PC-9 (cell line): ENCODE measurements at places on chromosomes 2 and 18.

GRCh38 chr18:39990540-39990939 is 1964.5 kb upstream of the PIK3C3 start:
- DNase-seq, result no peak
- H3K4me1 ChIP-seq, result no peaks in the 10 kb centered on the region; the same call in 1 of the 2 replicates
- no peak overlapping the region for H3K4me3 ChIP-seq
- no peak overlapping the region for H3K27ac ChIP-seq
- no peaks in the 10 kb centered on the region for H3K36me3 ChIP-seq

- peak; percentile 87 for DNase-seq
- H3K27ac ChIP-seq, result peak overlapping the region; percentile 58
- H3K4me1 ChIP-seq, result peaks cover 30% of the 10 kb centered on the region
- peaks cover 5% of the 10 kb centered on the region; the same call in 1 of the 2 replicates for H3K27me3 ChIP-seq
- H3K36me3 ChIP-seq, result no peaks in the 10 kb centered on the region
- peak overlapping the region; percentile 22; the same call in 1 of the 2 replicates for H3K4me3 ChIP-seq
Measured at GRCh38 chr2:173571021-173571821, 216.5 kb downstream of the CDCA7 start.

GRCh38 chr2:181320638-181321037 is 136.5 kb upstream of the ITGA4 start:
- H3K27me3 ChIP-seq, result no peaks in the 10 kb centered on the region
- no peak overlapping the region for H3K4me3 ChIP-seq

DNA sequence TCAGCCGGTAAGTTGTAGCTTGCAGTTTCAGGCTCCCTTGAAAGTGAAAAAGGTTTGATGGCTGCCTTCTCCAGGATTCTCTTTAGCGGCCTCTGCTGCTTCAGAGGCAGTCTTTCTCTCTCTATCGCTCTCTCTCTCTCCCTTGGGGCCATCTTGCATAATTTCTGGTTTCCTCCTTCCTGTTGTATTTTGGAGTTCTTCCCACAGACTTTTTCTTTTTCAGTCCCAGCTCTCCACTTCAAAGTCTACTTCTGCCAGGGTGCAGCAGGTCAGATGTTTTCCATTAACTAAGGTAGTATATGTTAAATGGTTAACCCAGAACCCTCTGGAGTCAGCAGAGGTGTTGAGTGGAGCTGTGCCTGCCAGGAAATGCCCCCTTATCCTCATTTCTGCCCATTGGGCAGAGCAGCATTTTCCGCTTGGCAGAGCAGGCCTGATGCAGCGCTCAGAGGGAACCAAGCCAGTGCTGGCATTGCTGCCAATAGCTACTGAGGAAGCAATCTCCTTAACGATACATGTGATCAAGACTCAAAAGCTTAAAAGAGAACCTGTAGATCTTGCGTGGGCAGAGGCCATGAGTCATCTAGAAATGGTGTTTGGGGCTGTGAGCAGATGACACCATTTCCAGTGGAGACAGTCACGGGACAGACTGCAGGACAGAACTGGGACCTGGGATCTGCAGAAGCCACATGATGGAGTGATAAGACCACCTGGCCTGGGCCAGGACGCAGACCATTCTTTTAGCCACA is 20.8 kb downstream of the DBI start:
- H3K4me1 ChIP-seq, result peaks cover 37% of the 10 kb centered on the region
- H3K27ac ChIP-seq, result no peak overlapping the region
- H3K4me3 ChIP-seq, result no peak overlapping the region
- DNase-seq, result peak; percentile 10

GRCh38 chr18:7789856-7790552 is 222.9 kb downstream of the PTPRM start:
- H3K36me3 ChIP-seq, result no peaks in the 10 kb centered on the region
- H3K4me3 ChIP-seq, result no peak overlapping the region
- no peaks in the 10 kb centered on the region for H3K4me1 ChIP-seq
- peak; percentile 25 for DNase-seq
- H3K27ac ChIP-seq, result no peak overlapping the region

DNA sequence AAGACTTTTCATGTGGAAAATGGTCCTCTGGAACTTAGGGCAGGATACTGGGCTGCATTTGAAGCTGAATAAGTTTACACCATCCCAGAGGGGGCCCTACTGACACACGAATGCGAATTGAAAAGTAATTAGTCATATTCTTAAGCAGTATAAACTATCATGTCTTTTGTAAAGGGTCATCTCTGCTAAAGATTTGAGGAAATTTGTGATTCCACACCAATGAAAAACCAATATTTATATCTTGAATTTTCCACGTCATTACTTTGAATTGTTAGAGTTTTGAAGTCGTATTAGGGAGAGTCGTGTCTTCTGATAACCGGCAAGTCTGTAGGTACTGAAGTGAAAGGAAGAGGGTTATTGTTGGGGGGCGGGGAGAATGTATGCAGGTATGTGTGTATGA is 4.1 kb upstream of the OTX1 start:
- no peak overlapping the region for H3K27ac ChIP-seq
- no peak for DNase-seq
- H3K36me3 ChIP-seq, result no peaks in the 10 kb centered on the region
- no peak overlapping the region for H3K4me3 ChIP-seq

GRCh38 chr2:202639231-202639630 is 4.5 kb downstream of the FAM117B start:
- no peaks in the 10 kb centered on the region for H3K27me3 ChIP-seq
- no peaks in the 10 kb centered on the region for H3K36me3 ChIP-seq
- H3K4me1 ChIP-seq, result peaks cover 7% of the 10 kb centered on the region; the same call in 1 of the 2 replicates
- DNase-seq, result no peak
- no peak overlapping the region for H3K4me3 ChIP-seq

DNA sequence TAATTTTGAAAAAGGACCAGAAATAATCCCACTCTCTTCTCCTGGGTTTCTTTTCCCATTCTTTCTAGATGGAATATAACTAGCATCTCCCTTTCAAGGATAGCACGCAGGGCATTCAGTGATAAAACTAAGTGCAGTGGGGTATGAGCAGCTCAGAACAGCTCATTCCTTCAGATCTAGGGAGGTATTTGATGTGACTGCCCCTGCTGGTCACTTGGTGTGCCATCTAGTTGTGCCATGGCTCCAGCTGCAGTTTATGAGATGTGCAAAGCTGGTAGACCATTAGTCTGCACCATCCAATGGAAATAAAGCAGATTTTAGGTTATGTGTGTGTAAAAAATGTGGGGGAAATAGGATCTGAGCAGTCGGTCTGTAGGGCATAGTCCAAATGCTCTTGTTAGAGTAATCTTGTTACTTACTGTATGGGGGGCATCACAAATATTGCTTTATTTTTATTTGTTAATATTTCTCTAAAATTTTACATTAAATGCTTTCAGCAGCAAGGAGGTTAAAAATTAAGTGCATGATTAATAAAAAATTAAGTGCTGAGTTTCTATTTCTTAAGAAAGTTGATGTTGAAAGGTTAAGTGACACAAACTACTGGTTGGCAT is 38.9 kb downstream of the CTAGE1 start:
- no peaks in the 10 kb centered on the region for H3K36me3 ChIP-seq
- no peak overlapping the region for H3K27ac ChIP-seq
- DNase-seq, result no peak
- no peak overlapping the region for H3K4me3 ChIP-seq
- no peaks in the 10 kb centered on the region for H3K4me1 ChIP-seq

- no peaks in the 10 kb centered on the region for H3K36me3 ChIP-seq
- H3K4me3 ChIP-seq, result no peak overlapping the region
- no peak overlapping the region for H3K27ac ChIP-seq
- DNase-seq, result no peak
- H3K27me3 ChIP-seq, result no peaks in the 10 kb centered on the region
Measured at GRCh38 chr2:172082105-172082943, 3.0 kb upstream of the DLX1 start.

DNA sequence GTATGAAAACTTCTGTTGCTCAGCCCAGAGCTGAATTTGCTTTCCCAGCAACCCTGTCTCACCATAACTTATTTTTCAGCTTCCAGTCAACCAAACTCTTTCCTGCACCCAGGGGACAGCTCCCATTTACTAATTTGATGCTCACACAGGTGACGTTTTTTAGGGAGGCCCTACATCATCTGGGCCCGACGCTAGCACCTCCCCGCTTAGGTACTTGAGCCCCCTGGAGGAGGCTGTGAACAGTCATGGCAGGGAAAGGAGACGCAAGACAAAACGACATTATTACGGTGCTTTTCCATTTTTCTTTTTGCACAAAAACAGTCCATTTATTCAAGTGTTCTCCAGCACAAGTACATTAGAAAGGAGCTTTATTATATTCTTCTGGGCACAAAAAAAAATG is 59.2 kb upstream of the POMC start:
- DNase-seq, result no peak
- H3K27ac ChIP-seq, result no peak overlapping the region
- no peaks in the 10 kb centered on the region for H3K27me3 ChIP-seq
- no peak overlapping the region for H3K4me3 ChIP-seq
- H3K4me1 ChIP-seq, result 0 out of 2 replicates have a peak, but pooled peaks cover 6% of the 10 kb centered on the region

- no peak overlapping the region; the same call in 1 of the 2 replicates for H3K27ac ChIP-seq
- H3K36me3 ChIP-seq, result no peaks in the 10 kb centered on the region
- no peaks in the 10 kb centered on the region for H3K27me3 ChIP-seq
- DNase-seq, result no peak
- H3K4me1 ChIP-seq, result peaks cover 34% of the 10 kb centered on the region
- no peak overlapping the region for H3K4me3 ChIP-seq
Measured at GRCh38 chr2:71048096-71048495, 20.4 kb upstream of the NAGK start.

- DNase-seq, result peak; percentile 8
- H3K4me3 ChIP-seq, result 0 out of 2 replicates have a peak overlapping the region, but pooled peaks have one; percentile 13
- H3K4me1 ChIP-seq, result peaks cover 68% of the 10 kb centered on the region
- no peaks in the 10 kb centered on the region for H3K27me3 ChIP-seq
- peak overlapping the region; percentile 66 for H3K27ac ChIP-seq
- peaks cover 53% of the 10 kb centered on the region for H3K36me3 ChIP-seq
Measured at GRCh38 chr2:174120346-174120745, 128.0 kb downstream of the OLA1 start.

DNA sequence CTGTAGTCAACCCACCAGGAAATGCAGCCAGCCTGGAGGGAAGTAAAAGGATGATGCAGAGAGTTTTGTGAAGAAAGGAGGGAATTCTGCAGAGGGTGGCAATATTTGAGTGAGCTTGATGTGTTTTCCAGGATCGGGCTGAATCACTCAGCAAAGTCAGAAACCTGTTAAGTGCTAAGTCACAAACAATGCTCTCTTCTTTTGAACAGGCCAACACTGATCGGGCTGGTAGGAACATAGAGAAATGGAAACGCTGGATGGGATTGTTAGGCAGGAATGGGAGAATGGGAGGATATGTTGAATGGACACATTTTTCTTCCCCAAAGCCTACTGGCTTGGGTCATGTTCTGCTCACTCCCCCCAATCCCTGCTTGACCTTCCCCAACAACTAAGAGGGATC is 36.6 kb downstream of the KCNS3 start:
- H3K27ac ChIP-seq, result no peak overlapping the region
- H3K36me3 ChIP-seq, result no peaks in the 10 kb centered on the region
- no peak overlapping the region for H3K4me3 ChIP-seq
- no peaks in the 10 kb centered on the region for H3K27me3 ChIP-seq
- peaks cover 9% of the 10 kb centered on the region; the same call in 1 of the 2 replicates for H3K4me1 ChIP-seq

DNA sequence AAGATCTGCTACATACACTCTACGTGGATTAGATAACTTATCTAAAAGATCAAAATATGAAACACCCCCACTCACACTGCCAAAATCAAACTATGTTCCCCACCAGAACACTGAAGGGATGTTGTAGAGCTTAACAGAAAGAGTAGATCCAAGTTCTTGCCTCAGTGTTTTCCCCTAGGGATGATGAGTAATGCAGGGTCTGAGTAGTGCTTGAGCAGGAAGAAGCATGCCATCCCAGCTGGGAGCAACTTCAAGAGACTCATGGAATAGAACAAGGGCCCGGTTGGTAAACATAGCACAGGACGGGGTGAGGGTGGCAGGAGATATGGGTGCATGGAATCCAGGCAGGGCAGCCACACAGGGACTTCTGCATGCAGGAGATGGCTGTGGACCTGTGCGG is 74.3 kb downstream of the SNTG2 start:
- no peak overlapping the region for H3K4me3 ChIP-seq
- DNase-seq, result no peak
- H3K27me3 ChIP-seq, result peaks cover 42% of the 10 kb centered on the region
- H3K4me1 ChIP-seq, result no peaks in the 10 kb centered on the region
- H3K27ac ChIP-seq, result no peak overlapping the region
- H3K36me3 ChIP-seq, result no peaks in the 10 kb centered on the region

DNA sequence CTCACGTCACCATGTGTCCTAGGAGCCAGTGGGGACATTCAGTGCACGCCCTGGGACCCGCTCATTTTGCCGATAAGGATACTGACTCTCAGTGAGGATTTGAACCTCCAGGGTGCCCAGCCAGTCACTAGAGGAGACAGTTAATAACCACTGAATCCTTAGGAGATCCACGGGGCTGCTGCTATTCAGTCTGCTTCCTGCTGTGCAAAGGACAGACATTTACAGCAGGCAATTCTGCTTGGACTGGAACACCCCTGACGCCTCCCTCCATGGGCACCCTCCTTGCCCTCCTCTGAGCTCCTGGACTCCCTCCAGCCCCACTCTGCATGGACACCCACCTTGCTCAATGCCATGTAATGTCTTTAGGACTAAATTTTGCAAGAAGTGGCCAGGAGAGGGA is 265.5 kb downstream of the EIPR1 start:
- no peaks in the 10 kb centered on the region for H3K36me3 ChIP-seq
- H3K4me3 ChIP-seq, result no peak overlapping the region
- H3K27ac ChIP-seq, result no peak overlapping the region

GRCh38 chr18:63224630-63225029 is 94.9 kb downstream of the BCL2 start:
- DNase-seq, result no peak
- no peaks in the 10 kb centered on the region for H3K4me1 ChIP-seq
- no peaks in the 10 kb centered on the region for H3K27me3 ChIP-seq
- no peak overlapping the region for H3K27ac ChIP-seq
- H3K36me3 ChIP-seq, result no peaks in the 10 kb centered on the region
- no peak overlapping the region for H3K4me3 ChIP-seq

DNA sequence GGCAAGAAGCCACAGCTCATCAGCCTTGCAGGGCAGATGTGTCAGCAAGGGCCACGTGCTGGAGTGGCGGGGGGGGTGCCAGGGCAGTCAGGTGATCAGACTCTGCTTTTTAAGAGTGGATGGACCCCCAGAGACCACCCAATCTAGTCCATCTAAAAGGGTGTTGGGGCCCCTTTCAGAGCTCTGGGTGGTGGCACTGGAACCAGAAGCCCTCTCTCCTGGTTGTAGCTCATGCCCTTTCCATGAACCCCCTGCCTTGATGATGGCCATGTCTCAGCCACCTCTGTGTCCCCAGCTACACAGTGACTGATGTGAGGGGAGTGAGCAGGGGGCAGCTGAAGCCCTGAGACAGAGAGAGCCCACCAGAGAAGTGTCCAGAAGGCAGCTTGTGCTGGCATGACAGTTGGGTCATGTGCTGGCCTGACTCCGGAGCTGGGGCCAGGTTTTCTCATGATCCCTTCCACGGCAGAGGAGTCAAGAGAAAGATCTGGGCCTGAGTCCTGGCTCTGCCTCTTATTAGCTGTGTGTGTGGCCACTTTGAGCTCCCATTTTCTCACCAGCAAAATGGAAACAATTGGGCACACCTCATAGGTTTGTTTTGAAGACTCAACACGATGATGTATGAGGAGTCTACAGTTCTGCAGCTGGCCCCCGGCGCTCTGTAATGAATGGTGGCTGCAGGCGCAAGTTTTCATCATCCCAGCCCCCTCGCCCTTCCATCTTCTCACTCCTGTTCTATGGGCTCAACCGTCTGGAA is 195.7 kb downstream of the ZFP36L2 start:
- no peaks in the 10 kb centered on the region for H3K27me3 ChIP-seq
- no peak overlapping the region for H3K4me3 ChIP-seq
- no peak overlapping the region for H3K27ac ChIP-seq
- H3K36me3 ChIP-seq, result peaks cover 13% of the 10 kb centered on the region; the same call in 1 of the 2 replicates
- no peak for DNase-seq

GRCh38 chr18:13131283-13131682 is 87.3 kb upstream of the LDLRAD4 start:
- H3K4me3 ChIP-seq, result no peak overlapping the region
- peaks cover 11% of the 10 kb centered on the region for H3K27me3 ChIP-seq
- H3K4me1 ChIP-seq, result 0 out of 2 replicates have a peak, but pooled peaks cover under 1% of the 10 kb centered on the region
- DNase-seq, result no peak
- H3K36me3 ChIP-seq, result no peaks in the 10 kb centered on the region
